ENCODE measurements at places on chromosomes 4 and X.

DNA sequence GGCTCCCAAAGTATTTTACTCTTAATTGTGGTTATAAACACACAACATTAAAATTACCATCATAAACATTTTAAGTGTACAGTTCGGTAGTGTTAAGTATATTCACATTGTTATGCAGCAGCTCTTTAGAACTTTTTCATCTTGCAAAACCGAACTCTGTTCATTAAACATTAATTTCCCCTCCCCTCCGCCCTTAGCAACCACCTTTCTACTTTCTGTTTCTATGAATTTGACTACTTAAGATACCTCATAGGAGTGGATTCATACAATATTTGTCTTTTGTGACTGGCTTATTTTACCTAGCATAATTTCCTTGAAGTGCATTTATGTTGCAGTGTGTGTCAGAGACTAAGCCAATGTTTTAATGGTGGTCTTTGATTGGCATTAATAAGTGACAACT is 32.6 kb downstream of the IL13RA1 start:
- no peaks in the 10 kb centered on the region for H3K4me1 ChIP-seq
- no peaks in the 10 kb centered on the region for H3K27me3 ChIP-seq
- H3K36me3 ChIP-seq: no peaks in the 10 kb centered on the region
- no peak overlapping the region for H3K4me3 ChIP-seq
- DNase-seq: no peak

GRCh38 chrX:110877326-110877725 is 81.7 kb upstream of the CHRDL1 start:
- H3K27me3 ChIP-seq: no peaks in the 10 kb centered on the region
- H3K4me1 ChIP-seq: no peaks in the 10 kb centered on the region
- H3K4me3 ChIP-seq: no peak overlapping the region
- H3K36me3 ChIP-seq: no peaks in the 10 kb centered on the region

DNA sequence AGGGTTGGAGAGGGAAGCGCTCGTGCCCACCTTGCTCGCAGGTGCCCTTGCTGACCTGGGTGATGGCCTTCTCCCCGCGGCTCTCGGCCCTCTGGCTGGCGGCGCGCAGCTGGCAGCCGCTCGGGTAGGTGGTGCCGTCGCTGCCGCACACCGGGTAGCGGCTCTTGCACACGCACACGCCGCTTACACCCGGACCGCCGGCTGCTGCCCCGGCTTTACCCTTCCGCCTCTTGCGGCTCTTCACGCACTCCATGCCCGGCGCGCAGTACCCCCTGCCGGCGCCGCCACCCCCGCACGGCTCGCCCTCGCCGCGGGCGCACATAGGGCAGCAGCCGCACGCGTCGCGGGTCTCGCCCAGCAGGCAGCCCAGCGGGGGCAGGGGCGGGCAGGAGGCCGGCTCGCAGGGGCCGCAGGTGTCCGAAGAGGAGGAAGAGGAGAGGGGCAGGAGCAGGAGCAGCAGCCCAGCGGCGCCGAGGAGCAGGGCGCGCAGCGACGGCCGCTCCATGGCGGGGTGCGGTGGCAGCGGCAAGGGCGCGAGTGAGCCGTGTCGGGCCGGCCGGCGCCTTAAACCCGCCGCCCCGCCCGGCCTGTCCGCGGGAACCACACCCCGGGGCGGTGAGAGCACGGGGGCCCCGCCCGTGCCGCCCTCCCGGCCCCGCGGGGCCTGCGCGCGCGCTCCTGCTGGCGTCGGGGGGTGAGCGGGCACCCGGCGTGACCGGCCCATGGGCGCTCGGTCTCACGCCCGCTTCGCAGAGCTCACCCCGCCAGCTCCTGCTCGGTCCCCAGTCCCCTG is at the start of gene IGFBP7:
IGFBP7 (minus strand) TSS at position 539 of the 793 bp plus-strand sequence; CDS start at position 505, 34 bp downstream.
- H3K27ac ChIP-seq: peak within 1 kb of the TSS; percentile 68
- H3K4me1 ChIP-seq: no peaks in the 10 kb centered on the region
- no peaks in the 10 kb centered on the region for H3K36me3 ChIP-seq
- H3K27me3 ChIP-seq: no peaks in the 10 kb centered on the region
- DNase-seq: no peak

DNA sequence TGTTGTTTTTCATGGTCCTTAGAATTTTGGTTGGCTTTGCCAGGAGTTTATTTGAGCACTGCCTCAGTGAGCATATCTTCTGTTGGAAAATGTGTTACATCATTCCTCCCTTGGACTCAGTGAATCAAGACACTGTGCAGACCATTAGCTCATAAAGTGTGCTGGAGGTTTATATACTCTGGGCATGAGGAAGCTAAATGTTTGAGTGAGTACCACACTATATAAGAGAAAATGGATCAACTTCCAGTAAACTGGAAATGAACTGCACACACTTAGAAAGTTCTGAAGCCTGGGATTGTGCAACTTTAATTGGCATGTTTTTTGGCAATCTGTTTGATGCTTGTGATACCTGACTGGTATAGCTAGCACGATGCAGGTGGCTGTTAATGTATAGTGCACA is 75.9 kb downstream of the LIMCH1 start:
- H3K27ac ChIP-seq: no peak overlapping the region
- DNase-seq: no peak
- no peaks in the 10 kb centered on the region for H3K4me1 ChIP-seq
- no peaks in the 10 kb centered on the region for H3K27me3 ChIP-seq
- no peaks in the 10 kb centered on the region for H3K36me3 ChIP-seq

DNA sequence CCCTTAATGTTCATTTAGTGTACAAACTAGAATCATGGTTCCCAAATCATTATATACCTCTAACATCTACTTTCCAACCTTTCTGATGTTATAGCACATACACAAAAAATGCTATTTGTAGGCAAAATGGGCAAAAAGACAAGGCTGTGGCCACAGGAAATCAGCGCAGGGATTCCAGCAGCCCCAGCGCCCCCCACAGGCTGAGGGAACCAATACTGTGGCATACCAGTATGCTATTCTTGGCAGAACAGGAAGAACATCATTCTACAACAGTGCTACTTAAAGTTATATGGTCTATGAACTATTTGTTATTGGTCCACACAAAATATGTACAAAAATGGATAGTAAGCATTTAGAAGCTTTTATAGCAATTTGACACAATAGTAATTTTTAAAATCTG is 25.3 kb downstream of the STEEP1 start:
- DNase-seq: no peak
- no peak overlapping the region for H3K27ac ChIP-seq
- H3K27me3 ChIP-seq: no peaks in the 10 kb centered on the region
- H3K4me3 ChIP-seq: no peak overlapping the region
- H3K4me1 ChIP-seq: no peaks in the 10 kb centered on the region

DNA sequence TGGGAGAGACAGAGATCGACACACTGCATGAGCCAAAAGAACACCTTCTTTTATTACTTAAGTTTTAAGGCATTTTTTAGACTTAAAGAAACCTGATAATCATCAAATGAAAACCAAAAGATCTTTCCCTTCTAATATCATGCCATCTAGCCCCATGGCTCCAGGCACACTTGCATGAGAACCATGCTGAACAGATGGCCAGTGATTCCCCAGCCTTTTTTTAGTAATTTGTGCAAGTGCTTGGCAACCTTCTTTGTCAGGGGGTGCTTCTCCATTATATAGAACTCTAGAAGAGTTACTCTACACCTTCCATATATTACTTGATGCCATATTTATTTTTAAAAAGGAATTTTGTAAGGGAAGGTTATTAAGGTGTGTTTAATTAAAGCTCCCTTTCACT is 182.2 kb upstream of the TEX13C start:
- DNase-seq: no peak
- no peaks in the 10 kb centered on the region for H3K4me1 ChIP-seq
- H3K27ac ChIP-seq: no peak overlapping the region
- peaks cover 5% of the 10 kb centered on the region for H3K27me3 ChIP-seq
- no peaks in the 10 kb centered on the region for H3K36me3 ChIP-seq

DNA sequence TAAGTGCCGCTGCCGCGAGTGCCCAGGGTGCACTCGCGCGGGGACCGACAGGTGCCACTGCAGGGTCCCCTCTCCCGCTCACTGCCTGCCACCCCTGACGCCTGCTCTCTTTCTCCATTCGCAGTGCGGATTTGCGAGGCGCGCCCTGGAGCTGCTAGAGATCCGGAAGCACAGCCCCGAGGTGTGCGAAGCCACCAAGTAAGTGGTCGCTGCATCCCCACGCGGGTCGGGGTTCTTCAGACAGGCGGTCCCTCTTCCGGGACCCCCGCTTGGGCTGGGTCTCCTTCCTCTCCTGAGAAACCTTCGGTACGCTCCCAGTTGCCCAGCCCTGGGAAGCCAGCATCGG is 547 bp downstream of the GUCY1A1 start:
- H3K27ac ChIP-seq: peak overlapping the region; percentile 95
- DNase-seq: no peak
- no peaks in the 10 kb centered on the region for H3K36me3 ChIP-seq
- no peaks in the 10 kb centered on the region for H3K4me1 ChIP-seq

Data from breast epithelium (tissue), 4 donors.